ENCODE measurements at places on chromosomes 13 and 19.

DNA sequence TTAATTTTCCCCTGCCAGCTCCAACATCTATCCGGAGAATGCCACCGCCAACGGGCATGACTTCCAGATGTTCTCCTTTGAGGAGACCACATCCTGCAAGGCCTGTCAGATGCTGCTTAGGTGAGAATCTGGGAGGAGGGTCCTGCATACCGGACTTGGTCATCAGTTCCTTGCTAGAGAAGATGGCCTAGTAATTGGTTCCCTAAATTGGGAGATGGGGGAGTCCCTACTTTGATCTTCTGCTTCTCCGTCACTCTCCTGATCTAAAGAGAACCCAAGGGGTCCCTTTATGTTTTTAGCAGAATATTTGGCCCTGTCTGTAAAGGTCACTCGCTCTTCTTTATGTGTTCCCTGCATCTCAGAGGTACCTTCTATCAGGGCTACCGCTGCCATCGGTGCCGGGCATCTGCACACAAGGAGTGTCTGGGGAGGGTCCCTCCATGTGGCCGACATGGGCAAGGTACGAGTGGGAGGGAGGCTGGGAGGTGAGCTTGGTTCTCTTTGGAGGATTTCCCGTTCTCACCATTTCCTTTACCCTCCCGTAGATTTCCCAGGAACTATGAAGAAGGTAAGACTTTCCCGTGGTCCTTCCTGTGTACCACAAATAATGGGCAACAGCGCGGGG lies 54.1 kb upstream of the ADGRE1 start:
- no peak for DNase-seq

GRCh38 chr13:95463531-95463930 lies 89.0 kb upstream of the CLDN10 start:
- no peak for DNase-seq

- no peak for DNase-seq
Measured at GRCh38 chr19:4075373-4075772, 8.7 kb upstream of the ZBTB7A start.

DNA sequence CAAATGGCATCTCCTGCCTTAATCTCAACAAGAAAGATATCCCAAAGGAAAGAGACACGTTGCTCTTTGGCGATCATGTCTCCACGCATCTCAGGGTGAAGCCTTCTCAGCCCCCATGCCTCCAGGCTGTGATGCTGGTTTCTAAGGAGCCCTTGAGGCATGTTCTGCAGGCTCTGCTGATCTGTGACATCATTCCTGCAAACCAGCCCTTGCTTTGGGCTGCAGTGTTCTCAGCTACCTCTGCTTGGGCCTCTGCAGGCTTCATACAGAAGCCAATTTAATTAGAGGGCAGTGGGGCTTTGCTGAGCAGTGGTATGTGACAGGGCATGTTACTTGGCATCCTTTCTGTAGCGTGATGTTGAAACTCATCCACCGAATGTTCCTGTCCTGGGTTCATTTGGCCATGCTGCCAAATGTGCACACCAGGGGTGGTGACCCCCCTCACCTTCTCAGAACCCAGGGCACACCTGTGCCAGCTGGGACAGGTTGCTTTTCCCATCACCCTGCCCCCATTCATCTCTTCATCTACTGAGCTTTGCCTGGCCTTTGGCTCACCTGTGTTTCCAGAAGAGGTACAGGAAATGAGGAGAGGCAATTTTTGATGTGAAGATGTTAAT lies 230.9 kb downstream of the TEX29 start:
- no peak for DNase-seq

DNA sequence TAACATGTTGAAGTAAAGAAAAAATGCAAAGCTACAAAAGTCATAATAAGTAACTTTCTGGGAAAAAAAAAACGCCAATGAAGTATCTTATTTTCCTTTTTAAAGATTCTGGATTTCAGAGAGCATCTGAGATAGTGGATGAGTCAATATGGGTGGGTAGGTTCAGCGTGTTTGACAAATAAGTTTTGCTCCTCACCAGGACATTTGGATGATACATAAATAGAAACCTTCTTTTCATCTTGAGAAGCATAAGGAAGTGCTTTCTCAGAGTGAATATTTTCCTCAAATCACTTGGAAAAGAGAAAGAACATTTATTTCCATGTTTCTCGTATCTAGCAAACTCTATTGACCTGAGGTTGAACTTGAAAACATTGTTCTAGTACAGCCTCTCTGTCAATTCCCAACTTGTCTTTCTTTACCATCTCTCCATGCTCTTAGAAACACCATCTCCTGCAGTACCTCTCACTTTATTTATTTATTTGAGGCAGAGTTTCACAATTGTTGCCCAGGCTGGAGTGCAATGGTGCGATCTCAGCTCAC lies 463.2 kb downstream of the KLF5 start:
- no peak for DNase-seq

DNA sequence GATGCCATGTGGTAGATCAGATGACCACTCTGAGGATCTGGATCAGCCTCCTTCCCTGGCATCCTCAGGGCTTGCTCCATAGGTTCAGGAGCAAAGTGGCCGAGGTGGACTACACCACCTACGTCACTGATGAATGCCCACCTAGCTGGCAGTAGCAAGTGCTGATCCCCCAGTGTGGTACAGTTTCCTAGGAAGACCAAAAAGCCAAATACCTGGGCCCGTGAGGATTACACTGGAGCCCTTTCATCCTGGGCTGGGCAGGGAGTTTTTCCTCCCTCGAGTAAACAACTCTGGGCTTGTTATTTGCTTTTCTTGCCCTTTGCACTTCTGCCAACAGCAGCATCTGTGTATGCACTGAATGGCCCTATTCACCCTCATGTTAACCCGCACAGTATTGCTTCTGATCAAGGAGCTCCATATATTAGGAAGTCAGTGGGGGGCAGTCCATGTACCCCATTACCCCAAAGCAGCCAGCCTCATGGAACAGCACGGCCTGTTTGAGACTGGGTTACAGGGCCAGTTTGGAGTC lies 3.3 kb upstream of the MYADM start:
- DNase-seq = no peak

GRCh38 chr19:43936188-43936587 lies 1.1 kb upstream of the ZNF45 start:
- DNase-seq = no peak

DNA sequence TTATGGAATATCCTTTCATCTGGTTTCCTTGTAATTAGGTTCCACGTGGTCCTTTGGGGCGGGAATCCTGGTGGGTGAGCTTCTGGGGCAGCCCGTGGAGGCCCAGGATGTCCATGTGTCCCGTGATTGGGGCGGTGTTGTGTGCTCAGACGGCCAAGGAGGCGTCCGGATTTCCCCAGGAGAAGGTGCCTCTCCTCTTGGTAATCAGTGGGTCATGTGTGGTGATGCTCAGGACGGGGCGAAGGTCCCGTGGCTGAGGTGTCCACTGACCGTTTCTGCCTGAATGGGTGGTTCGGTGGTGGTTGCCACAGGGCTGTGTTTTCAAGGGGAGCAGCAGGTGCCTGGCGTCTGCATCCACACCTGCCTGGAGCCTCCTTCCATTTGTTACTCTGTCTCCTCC lies 52.2 kb upstream of the F7 start:
- no peak for DNase-seq

DNA sequence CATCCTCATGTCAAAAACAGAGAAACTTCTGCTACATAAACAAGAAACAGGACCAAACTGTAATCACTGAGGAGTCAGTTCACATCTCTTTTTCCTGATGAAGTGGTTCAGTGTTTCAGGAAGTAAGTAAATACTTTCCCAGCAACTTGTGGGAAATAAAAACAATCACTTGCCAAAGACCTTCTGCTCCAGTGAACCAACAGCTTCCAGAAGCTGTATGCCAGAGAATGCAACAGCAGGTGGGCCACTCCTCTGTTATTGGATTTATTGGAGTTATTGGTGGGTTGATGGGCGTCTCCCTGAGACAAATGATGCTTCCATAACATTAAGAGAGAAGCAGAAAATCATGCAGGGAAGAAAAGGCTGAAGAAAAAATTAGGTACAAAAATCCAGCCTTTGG lies 9.9 kb downstream of the SLC6A16 start:
- DNase-seq = no peak

GRCh38 chr13:104975272-104975671 lies 1560.2 kb downstream of the EFNB2 start:
- DNase-seq = no peak

- no peak for DNase-seq
Measured at GRCh38 chr13:20344836-20345490, 112.8 kb upstream of the GJB6 start.

DNA sequence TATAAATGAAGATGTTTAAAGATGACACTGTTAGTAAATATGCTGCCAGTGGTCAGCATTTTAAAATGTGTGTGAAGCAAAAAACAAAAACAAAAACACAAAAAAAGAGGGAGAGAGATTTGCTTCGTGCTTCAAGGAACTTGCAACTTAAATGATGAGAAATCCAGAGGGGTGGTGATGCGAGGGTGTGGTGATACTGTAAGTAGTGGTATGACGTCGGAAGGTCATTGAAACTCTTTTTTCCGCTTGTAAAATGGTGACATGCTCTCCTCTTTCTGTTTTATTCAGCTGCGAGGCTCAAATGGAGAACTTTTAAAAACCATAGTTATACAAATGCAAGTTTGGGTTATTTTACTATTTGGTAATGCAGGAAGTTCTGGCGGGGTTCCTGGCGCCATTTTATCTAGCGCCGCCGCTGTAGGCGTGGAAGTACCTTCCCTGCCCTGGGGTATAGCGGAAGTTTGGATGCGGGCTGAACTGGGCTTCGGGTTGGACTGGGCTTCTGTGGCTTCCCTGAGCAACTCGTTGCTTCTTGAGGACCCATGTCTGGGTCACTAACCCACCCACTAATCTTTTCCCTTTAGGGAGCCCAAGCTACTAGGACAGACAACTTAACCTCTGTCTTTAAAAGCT lies 34.8 kb downstream of the DGKH start:
- DNase-seq = no peak

GRCh38 chr19:54451331-54451871 lies 2.4 kb downstream of the LENG8 start:
- DNase-seq = no peak

- DNase-seq = no peak
Measured at GRCh38 chr13:41854758-41855157, 106.2 kb downstream of the VWA8 start.

DNA sequence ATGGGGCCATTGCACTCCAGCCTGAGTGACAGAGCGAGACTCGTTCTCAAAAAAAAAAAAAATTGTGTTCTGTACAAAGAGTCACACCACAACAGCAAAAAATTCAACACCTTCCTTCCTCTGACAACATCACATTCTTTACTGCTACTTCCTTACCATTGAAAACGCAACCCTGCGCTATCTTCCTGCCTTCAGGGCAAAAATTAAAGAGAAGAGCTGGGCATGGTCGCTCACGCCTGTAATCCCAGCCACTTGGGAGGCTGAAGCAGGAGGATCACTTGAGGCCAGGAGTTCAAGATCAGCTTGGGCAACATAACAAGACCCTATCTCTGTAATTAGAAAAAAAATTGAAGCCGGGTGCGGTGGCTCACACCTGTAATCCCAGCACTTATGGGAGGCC lies 9.4 kb upstream of the ZNF444 start:
- DNase-seq = no peak

DNA sequence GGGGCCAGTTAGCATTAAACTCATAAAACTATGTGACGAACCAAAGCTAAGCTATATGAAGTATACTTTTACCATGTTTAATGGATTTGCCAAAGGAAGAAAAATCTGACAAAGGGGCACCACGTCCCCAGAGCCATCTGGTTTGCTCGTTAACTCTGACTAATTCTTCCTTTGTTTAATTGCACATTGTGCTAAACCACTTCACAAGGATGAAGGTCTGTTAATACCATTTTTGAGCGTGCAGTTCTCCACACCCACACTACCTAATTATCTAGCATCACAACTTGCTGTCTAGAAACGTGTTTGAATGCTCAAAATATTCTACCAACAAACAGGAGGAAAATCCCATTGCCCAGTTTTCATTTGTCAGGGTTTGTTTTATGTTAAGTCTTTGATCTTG lies 74.8 kb downstream of the COL4A1 start:
- DNase-seq = no peak

- no peak for DNase-seq
Measured at GRCh38 chr13:97296740-97297139, 74.6 kb downstream of the MBNL2 start.

DNA sequence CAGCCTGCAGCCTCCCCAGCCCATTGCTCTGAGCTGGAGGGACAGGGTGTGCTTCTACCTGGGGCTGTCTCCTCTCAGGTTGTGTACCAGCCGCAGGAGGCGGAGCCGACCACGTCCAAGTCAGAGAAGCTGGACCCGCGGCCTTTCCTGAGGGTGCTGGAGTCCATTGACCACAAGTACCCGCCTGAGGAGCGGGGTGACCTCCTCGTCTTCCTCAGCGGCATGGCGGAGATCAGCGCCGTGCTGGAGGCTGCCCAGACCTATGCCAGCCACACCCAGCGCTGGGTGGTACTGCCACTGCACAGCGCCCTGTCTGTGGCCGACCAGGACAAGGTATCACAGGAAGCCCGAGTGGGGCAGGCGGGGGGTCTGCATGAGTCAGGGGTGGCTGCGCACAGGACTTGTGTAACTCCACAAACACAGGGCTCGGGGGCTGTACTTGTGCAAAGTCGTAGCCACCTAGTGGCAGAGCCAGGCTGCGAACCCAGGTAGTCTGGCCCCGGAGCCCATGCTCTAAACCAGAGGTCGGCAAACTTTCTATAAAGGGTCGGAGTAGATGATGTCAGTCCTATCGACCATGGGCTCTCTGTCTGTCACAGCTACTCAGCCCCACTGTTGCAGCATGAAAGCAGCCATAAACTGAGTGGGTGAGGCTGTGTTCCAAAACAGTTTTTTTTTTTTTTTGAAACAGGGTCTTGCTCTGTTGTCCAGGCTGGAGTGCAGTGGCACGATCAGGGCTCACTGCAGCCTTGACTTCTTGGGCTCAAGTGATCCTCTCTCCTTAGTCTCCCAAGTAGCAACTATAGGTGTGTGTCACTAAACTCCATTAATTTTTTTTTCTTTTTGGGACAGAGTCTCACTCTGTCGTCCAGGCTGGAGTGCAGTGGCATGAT lies 8.9 kb downstream of the DHX34 start:
- no peak for DNase-seq

DNA sequence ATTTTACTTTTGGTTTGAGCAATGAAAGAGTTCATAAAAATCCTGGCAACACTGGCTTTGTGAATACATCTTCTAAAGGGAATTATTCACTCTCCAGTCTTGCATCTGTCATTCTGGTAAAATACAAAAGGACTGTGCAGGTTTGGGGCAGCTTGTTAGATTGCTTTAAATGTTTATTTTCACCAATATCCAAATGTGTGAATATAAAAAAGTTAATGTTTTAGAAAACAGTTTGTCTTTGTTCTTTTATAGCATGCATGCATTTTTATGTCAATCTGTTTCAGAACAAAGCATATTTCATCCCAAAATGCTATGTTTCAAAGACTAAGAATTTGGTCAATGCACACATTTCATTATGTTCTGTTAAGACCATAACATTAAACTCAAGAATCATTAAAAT lies 1145.4 kb downstream of the OLFM4 start:
- DNase-seq = no peak

- DNase-seq = no peak
Measured at GRCh38 chr19:7188698-7189629, 105.2 kb downstream of the INSR start.

- DNase-seq = no peak
Measured at GRCh38 chr19:23281663-23282276, 31.6 kb upstream of the ZNF724 start.
